ENCODE measurements at places on chromosomes 3 and 15.
A peak's percentile ranks its signal among the peaks of the same experiment; 100 is the strongest.

DNA sequence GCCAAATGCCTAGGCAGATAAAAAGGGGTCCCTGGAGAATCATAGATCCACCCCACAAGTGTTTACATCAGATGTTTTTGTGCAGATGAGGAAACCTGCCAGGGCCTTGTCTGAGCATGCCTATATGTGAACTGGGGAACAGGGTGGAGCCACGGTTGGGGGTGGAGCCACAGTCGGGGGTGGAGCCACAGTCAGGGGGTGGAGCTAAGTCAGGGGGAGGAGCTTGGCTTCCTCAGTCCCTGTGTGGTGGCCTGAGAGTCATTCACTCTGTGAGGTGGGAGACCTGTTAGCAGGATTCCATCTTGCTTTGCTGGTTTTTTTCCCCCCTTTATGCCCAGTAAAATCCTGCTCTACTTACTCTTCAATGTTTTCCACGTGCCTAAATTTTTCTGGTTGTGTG is 57.8 kb upstream of the TGFBR2 start:
- no peak for DNase-seq

DNA sequence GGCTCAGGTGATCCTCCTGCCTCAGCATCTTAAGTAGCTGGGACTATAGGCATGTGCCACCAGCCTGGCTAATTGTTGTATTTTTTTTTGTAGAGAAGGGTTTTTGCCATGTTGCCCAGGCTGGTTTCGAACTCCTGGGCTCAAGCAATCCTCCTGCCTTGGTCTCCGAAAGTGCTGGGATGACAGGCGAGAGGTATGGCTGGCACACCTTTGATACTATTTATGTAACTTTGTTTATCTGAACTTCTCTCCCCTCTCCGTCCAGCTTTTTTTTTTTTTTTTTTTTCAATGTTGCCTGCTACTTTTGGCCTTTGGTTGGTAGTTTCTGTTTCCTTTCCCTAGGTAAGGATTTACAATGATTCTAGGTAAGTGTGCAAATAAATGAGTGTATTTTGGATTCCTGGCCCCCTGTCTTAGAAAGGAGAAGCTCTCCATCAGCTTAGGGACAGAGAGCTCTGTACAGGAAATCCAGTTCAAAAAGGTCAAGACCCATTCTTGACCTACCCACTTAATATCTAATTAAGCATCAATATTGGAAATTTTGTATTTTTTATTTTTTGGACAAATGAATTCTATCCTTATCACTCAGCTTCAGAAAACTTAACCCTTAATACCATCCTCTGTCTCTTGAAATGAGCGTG is 6.8 kb downstream of the ARL6IP5 start:
- no peak for DNase-seq

DNA sequence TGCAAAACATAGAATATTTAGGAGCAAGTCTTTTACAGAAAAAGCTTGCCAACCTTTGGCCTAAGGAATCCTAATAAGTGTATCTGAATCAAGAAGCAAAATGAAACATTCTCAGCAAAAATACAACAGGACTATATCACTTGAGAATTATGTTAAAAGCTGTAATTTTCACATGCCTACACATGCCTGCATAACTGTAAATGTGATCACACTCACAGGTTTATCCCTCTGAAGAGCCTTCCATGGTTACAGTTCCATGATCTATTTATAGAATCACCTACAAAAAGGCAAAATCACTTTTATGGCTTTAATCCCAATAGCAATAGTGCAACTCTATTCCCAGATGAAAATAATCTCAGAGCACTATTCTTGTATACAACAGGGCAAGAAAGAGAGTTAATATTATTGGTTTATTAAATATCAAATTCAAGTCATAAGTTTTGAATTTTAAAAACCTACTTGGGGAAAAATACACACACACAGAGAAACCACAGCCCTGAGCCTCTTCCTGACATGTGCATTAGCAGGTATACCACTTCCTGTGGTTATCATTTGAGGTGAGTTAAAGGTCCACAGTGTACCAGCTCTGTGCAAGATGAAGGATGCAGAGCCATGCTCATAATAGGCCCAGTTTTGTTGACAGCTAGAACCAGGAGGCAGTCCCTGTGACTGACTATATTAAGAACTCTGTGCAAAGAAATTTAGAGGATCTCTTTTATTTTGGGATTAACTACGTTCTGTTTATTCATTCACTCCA is 252.5 kb upstream of the TGFBR2 start:
- no peak for DNase-seq

DNA sequence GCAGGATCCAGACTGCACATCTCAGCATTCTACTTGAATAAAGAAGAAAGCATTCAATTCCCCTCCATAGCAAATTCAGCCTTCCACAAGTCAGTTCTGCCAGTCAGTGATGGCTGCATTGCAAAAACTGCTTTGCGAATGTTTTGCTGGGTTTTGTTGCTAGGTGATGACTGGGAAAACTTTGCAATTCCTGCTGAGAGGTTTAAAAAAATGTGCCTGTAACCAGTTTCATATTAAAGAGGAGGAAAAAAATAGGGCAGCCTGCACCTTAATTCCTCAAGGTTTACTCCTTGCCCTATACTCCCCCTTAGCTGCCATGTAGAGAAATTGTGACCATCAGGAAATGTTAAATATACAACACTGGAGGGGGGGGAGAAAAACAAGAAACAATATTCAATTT is 225.6 kb upstream of the ATP11B start:
- peak; percentile 70 for DNase-seq

DNA sequence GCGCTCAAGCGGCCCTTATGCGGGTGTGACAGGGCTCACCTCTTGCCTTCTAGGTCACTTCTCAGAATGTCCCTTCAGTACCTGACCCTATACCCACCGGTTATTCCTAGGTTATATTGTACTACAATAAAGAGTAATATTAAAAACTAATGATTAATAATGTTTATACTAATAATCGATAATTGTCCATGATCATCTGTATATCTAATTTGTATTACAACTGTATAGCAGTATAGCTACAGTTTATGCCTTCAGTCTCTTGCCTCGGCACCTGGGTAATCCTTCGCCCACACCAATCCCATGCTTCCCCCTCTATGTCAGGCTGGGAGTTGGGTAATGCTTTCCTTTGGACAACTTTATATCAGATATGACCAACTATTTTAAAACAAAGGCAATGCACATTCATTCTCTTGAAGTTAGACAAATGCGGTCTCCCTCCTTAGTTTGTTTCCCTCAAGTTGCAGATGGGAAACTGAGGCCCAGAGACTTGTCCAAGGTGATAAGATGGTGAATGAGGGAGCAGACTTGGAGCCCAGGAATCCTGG is 3.4 kb downstream of the FAH start:
- DNase-seq, result no peak

GRCh38 chr3:185939721-185940120 is 1.9 kb upstream of the TRA2B start:
- DNase-seq, result no peak

DNA sequence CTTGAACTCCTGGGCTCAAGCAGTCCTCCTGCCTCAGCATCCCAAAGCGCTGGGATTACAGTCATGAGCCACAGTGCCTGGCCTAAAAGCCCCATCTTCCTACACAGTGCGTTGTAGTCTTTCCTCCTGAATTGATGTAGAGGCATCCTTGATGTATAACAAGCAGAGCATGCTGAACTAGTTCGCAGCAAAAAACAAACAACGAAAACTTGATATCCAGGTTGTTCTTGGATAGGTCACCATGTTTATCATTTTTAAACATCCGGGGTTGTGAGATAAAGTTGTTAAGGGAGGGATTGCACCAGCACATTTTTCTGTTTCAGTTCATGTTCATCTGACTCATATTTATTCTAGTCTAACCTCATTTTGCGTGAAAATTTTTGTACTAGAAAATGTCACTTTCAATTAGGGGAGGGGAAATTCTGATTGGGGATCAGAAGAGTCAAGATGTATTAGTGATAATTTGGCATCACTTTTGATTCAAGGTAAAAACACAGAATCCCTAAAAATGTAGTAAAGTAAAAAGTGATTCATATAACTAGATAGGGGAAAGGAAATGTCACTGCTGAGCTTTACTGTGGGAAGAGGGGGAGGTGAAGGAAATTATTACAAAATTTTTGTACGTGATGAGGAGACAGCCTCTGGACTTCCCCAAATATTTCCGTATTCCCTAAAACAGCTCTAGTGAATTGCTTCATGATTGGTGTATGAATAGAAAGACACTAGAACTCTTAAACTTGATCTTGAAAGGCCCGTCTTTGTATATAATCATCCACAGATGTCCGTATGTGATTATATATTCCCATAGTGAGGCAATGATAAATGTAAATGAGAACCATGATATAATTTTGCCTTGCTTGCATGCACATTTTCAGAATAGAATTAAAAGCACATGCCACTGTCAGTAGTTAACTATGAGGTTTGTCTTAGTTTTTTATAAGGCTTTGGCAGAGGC is 22.9 kb downstream of the RAB8B start:
- DNase-seq, result no peak

DNA sequence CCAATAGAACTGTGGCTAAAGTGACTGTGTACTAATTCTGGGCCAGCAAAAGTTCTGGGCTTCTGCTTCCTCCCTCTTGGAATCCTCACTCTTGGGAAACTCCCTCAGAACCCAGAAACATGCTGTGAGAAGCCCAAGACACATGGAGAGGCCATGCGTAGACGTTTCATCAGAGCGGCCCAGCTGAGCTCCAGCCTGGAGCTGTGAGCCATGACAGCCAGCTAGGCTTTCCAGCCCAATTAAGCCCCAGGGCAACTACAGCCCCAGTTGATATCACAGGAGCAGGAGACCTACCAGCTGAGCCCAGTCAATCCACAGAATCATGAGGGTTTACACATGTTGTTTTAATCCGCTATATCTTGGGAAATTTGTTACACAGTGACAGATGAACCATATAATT is 43.6 kb upstream of the CNOT10 start:
- DNase-seq, result peak; percentile 92

- no peak for DNase-seq
Observed at GRCh38 chr15:98446083-98446482, 202.3 kb upstream of the IGF1R start.

- no peak for DNase-seq
Observed at GRCh38 chr3:60809857-60810610, 441.2 kb downstream of the FHIT start.

DNA sequence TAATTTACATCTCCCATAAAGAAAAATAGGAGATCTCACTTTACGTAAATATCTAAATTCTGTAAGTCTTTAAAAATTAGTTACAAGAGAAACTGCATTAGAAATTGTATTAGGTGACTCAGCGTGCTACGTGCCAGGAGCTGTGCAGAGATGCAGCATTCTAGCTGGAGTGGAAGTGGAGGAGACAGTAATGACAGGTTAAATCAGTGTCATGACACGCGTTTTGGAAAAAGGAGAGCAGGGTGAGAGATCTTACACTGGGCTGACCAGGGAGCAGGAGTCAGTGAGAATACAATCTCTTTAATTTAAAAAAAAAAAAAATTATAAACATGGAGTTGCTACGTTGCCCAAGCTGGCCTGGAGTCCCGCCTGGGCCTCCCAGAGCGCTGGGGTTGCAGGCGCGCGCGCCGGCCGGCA is 635 bp downstream of the TUBGCP5 start:
- peak; percentile 37 for DNase-seq

DNA sequence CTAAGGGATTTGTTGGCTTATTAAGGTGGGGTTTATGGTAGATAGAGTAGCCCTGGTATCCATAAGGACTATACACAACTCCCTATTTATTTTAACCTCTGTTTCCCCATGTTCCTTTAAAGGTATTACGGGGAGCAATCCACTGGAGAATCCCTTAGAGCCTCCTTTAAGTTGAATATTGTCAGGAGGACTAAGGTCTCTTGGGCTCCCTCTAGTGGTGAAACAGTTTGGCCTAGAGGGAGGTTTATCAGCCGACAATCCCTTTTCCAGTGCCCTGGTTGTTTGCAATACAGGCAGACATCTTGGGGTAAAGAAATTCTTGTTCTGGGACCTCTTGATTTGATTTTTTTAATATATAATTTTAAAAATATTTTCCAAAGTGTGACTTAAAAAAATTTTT is 12.9 kb downstream of the OPA1 start:
- no peak for DNase-seq

DNA sequence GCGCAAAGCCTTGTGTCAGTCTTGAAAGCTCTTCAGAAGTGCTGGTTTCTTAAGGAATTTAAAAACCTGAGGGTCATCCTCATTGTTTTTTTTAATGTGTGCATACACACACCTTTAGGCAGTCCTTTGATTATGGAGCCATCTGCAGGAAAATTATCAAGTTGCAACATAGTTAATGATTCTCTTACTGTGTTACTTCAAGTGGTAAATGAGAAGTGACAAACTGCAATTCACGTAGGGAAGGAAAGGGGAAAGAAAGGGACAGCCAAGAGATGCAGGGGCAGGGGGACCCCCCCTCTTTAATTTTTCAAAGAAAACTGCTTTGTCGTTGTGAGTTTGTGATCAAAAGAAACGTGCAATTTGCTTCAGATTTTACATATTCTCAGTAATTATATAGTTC is 162.4 kb upstream of the CGNL1 start:
- DNase-seq, result no peak

DNA sequence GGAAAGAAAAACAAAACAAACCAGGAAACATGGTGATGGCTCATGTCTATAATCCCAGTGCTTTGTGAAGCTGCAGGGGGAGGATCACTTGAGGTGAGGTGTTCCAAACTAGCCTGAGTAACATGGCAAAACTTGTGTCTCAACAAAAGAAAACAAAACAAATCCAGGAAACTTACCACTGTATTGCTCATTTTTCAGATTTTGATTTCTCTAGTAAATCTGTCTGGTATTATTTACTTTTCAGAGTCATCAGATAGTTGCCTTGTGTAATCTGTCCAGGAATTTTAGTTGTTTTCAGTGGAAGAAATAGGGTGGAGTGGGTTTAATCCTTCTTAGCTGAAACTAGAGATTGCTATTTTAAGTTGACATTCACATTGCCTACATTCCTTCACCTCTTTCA is 91.8 kb upstream of the ALCAM start:
- DNase-seq, result no peak

DNA sequence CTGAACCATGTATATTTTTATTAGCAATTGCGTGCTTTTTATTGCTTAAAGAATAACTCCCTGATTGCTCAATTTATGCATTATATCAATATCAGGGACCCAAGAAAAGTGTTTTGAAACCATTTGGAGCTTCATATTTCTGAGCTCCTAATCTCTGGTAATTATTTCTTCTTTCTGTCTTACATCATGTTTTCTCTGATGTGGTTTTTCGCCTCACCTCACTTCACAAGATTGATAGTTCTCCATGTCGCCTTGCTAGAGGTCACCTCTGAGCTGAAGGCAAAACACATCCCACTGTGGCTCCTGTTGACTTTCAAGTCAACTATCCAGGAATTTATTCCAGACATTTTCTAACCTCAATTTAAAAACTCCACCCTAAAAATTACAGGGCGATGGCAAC is 837.4 kb downstream of the CADM2 start:
- no peak for DNase-seq

- no peak for DNase-seq
Observed at GRCh38 chr3:30399394-30400181, 206.8 kb upstream of the TGFBR2 start.

DNA sequence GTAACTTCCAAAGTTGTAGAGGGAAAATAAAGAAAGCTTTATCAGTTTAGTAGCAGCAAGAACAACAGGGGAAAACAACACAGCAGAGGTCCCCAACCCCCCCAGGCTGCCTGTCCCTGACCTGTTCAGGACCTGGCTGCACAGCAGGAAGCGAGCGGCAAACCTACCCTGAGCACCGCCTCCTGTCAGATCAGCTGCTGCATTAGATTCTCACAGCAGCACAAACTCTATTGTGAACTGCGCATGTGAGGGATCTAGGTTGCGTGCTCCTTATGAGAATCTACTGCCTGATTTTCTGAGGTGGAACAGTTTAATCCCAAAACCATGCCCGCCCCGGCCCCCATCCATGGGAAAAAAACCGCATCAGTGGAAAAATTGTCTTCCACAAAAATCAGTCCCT is 40.3 kb downstream of the USP50 start:
- DNase-seq, result no peak
